Effector memory CD4-positive, alpha-beta T cell (primary cell): ENCODE measurements at places on chromosomes 11 and 22.

DNA sequence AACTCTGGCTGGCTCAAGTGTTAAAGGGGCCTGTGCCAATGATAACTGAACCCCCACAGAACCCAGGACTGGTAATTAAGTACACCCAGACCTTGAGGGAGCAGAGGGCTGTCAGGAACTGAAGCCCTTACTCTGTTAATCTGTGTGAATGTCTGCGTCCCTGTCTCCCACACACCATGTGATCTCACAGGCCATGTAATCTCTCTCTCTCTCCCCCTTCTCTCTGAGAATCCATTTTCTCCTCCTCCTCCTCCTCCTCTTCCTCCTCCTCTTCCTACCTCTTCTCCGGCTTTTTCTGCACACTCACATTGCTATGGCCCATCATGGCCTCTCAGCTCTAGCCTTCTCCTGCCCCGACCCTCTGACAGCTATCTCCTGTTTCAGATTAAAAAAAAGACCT lies 14.6 kb upstream of the IRAG1 start:
- no peaks in the 10 kb centered on the region for H3K27me3 ChIP-seq
- H3K36me3 ChIP-seq: no peaks in the 10 kb centered on the region
- no peak for DNase-seq
- H3K4me1 ChIP-seq: no peaks in the 10 kb centered on the region
- no peak overlapping the region for H3K27ac ChIP-seq

DNA sequence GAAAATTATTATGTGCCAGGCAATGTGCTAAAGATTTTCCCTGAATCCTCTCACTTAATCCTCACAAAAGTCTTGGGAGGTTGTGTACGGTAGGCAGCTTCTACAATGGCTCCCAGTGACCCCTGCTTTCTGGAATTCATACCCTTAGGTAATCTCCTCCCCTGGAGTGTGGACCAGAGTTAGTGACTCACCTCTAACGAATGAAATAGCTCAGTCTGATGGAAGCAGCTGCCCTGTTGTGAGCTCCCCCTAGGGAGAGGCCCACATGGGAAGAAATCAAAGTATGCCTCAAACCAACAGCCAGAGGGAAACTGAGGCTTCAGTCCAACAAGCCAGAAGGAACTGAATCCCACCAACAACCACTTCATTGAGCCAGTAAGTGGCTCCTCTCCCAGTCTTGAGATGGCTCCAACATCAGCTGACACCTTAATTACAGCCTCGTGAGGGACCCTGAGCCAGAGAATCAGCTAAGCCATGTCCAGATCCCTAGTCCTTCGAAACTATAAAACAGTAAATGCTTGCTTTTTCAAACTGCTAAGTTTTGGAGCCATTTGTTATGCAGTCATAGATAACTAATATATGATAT lies 98.9 kb upstream of the ISX start:
- no peak for DNase-seq
- H3K36me3 ChIP-seq: no peaks in the 10 kb centered on the region
- H3K27me3 ChIP-seq: no peaks in the 10 kb centered on the region
- H3K27ac ChIP-seq: no peak overlapping the region
- H3K4me1 ChIP-seq: no peaks in the 10 kb centered on the region

DNA sequence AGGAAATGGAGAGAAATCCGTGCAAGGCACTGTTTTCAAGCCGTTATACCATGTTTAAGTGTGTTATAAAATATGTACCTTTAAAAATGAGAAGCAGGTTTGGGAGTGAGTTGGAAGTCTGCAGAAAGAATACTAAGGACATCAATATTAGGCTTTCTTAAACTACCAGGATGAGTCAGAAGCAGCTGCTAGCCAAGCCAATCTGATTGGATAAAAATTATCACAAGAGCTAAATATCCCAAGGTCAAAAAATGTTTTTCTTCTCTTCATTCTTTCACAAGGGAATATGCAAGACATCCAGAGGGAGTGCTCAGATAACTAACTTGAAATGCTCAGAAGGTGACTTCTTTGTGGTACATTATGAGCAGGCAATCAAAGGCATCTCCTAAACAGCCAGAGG lies 19.3 kb upstream of the CKAP5 start:
- no peak overlapping the region for H3K4me3 ChIP-seq
- H3K27me3 ChIP-seq: no peaks in the 10 kb centered on the region
- no peak for DNase-seq
- H3K27ac ChIP-seq: no peak overlapping the region

- no peak for DNase-seq
- no peak overlapping the region for H3K4me3 ChIP-seq
- H3K36me3 ChIP-seq: peaks cover 7% of the 10 kb centered on the region
- H3K27me3 ChIP-seq: no peaks in the 10 kb centered on the region
- H3K4me1 ChIP-seq: no peaks in the 10 kb centered on the region
- H3K27ac ChIP-seq: no peak overlapping the region
Measured at GRCh38 chr11:17812091-17812864, 77.7 kb downstream of the KCNC1 start.

- H3K27ac ChIP-seq: peak within 1 kb of the TSS; percentile 79
- H3K36me3 ChIP-seq: no peaks in the 10 kb centered on the region
- H3K4me3 ChIP-seq: peak within 1 kb of the TSS; percentile 96
- H3K27me3 ChIP-seq: no peaks in the 10 kb centered on the region
Measured at GRCh38 chr22:21867528-21868266, at the start of gene MAPK1. Gene MAPK1 (minus strand): TSS chr22:21867645. CDS start chr22:21867440, 205 bp downstream.

DNA sequence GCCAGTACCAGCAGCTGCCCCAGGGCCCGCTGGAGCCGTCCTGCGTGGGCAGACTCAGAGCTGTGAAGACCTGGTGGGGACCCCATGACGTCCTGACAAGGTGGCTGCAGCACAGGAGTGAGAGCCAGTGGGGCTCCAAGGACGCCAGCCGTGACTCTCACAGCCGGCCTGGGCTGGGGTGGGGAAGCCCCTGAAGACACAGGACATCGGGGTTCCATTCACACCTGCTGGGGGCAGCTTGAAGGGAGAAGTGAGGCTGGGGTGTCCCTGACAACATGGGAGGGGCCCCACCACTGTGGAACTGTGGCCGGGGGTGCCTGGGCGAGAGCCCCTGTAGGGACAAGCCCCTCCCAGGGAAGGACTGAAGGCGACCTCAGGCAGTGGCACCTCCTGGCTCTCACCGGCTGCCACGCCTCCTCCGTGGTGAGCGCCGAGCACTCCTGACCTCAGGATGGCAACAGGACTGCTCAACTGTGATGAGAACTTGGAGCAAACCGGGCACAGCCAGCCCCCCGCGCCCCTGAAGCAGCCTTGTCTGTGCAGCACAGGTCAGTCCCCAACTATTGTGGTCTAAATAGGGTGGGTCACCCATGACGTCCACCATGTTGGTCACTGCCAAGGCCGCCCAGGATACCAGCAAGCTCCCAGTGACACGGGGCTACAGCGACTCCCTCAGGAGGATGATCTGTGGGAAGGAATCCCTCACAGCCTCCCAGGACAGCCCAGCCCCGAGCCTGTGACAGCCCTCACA lies 22.7 kb upstream of the IL17REL start:
- peaks cover 3% of the 10 kb centered on the region for H3K4me1 ChIP-seq
- no peaks in the 10 kb centered on the region for H3K36me3 ChIP-seq
- H3K4me3 ChIP-seq: no peak overlapping the region
- no peak for DNase-seq
- no peaks in the 10 kb centered on the region for H3K27me3 ChIP-seq

- H3K27ac ChIP-seq: no peak overlapping the region
- H3K27me3 ChIP-seq: no peaks in the 10 kb centered on the region
- H3K36me3 ChIP-seq: no peaks in the 10 kb centered on the region
Measured at GRCh38 chr22:49683032-49683431, 144.6 kb downstream of the BRD1 start.

GRCh38 chr22:37095113-37095512 lies 14.4 kb downstream of the TMPRSS6 start:
- no peaks in the 10 kb centered on the region for H3K36me3 ChIP-seq
- no peaks in the 10 kb centered on the region for H3K4me1 ChIP-seq
- DNase-seq: no peak
- peaks cover 6% of the 10 kb centered on the region for H3K27me3 ChIP-seq

DNA sequence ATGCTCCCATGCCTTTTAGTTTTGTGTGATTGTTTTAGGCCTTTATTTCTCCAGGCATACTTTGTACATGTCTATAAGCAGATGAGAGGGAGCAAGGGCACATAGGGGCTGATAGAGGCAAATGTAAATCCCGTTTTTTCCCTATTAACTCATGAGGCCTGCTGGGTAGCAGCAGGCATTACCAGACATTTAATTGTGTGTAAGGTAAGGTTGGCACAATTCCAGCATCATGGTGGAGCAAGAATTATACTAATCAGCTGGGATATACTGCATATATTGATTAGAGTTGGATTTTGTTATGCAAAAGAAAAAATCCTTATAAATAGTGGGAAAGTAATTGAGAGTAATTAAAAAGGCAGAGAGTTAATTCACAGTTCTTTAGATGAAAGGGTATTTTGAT lies 12.2 kb downstream of the FAT3 start:
- no peaks in the 10 kb centered on the region for H3K36me3 ChIP-seq
- no peaks in the 10 kb centered on the region for H3K27me3 ChIP-seq
- DNase-seq: no peak
- H3K27ac ChIP-seq: no peak overlapping the region
- no peak overlapping the region for H3K4me3 ChIP-seq

DNA sequence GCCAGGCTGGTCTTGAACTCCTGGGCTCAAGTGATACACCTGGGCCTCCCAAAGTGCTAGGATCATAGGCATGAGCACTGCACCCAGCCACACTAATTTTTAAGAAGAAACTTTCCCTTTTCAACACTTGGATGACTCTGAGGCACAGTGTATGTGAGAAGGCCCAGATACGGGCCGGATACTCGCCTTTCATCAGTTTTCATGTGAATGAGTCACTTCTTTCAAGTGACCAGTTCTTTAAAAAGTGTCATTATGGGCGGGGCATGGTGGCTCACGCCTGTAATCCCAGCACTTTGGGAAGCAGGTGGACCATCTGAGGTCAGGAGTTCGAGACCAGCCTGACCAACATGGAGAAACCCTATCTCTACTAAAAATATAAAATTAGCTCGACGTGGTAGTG lies 120.8 kb downstream of the CTTN start:
- H3K4me1 ChIP-seq: no peaks in the 10 kb centered on the region
- no peak overlapping the region for H3K27ac ChIP-seq
- no peaks in the 10 kb centered on the region for H3K36me3 ChIP-seq
- DNase-seq: no peak

DNA sequence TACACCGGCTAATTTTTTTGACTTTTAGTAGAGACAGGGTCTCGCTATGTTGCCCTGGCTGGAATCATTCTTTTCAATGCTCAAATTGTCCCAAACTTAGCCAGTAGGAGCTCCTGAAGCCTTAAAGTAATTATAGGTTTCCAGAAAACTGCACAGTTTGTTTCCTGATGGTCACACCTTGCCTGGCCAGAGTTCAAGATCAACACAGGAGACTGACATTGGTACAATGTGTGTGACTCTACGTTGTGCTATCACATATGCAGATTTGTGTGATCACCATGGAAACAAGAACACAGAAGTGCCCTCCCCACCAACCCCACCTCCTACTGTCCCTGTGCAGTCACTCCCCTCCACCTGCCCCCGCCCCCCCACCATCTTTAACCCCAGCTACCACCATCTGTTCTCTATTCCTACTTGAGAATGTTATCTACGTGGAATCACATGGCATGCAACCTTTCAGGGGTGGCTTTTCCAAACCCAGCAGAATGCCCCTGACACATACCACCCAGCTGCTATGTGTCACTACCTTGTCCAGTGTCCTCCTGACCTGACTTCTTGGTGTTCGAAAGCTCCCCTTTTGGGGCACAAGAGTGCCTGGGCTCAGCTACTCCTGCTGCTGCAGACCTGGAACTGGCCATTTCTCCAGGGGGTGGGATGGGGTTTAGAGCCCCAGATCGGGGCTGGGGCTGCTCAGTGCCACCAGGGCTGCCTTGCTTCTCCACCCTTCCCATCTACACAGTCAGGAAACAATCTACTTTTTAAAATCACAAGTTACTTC lies 6.1 kb upstream of the NAP1L4 start:
- peaks cover 31% of the 10 kb centered on the region for H3K36me3 ChIP-seq
- H3K4me3 ChIP-seq: no peak overlapping the region
- DNase-seq: no peak
- no peak overlapping the region for H3K27ac ChIP-seq
- H3K27me3 ChIP-seq: no peaks in the 10 kb centered on the region
- no peaks in the 10 kb centered on the region for H3K4me1 ChIP-seq

GRCh38 chr22:30578481-30578880 lies 4.0 kb upstream of the GAL3ST1 start:
- no peak overlapping the region for H3K4me3 ChIP-seq
- peaks cover 79% of the 10 kb centered on the region for H3K36me3 ChIP-seq
- H3K27me3 ChIP-seq: no peaks in the 10 kb centered on the region
- no peak overlapping the region for H3K27ac ChIP-seq
- H3K4me1 ChIP-seq: peaks cover 5% of the 10 kb centered on the region
- no peak for DNase-seq

DNA sequence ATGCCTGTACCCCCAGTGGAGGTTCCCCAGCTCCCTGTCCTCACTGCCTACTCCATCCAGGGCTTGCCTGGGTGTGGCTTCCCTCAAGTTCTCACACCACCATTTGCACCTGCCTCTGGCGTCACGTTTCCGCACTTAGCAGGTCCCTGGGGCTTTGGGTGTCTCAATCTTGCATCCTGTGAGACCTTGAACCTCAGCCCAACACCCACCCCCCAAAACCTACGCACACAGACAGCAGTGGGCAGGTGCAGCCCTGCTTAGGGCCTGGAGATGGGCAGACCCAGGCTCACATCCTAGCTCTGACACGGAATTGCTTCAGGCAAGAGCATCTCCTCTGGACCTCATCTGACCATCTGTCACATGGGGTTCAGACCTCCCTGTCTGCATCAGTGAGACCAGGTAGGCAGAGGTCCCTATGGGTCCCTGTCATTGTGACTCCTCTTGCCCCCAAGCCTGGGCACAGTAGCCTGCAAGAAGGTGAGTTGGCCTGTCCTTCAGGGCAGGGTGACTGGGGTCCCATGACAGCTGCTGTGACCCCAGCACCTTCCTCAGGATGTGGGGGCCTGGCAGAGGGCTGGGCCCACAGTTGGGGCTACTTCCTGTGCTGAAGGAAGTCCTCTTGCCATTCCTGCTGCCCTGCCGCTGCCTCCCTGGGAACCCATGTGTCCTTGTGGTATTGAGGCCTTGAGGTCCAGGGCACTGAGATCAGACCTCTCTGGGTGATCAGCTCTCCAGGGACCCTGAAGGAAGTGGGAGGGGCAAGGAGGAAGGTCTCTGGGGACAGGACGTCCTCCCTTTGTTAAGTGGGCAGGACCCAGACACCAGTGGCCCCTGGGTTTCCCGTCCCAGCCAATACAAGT lies 2.0 kb downstream of the SIPA1 start:
- peak; percentile 74 for DNase-seq
- H3K4me3 ChIP-seq: peak overlapping the region; percentile 59
- H3K4me1 ChIP-seq: peaks cover 45% of the 10 kb centered on the region
- peak overlapping the region; percentile 92 for H3K27ac ChIP-seq

- peak overlapping the region; percentile 38 for H3K27ac ChIP-seq
- peaks cover 28% of the 10 kb centered on the region for H3K4me1 ChIP-seq
- H3K27me3 ChIP-seq: no peaks in the 10 kb centered on the region
- no peaks in the 10 kb centered on the region for H3K36me3 ChIP-seq
Measured at GRCh38 chr22:40180403-40180802, 2.7 kb downstream of the TNRC6B start.

GRCh38 chr11:32891657-32892354 lies 805 bp upstream of the QSER1 start:
- no peaks in the 10 kb centered on the region for H3K36me3 ChIP-seq
- H3K4me3 ChIP-seq: peak overlapping the region; percentile 79
- H3K27me3 ChIP-seq: no peaks in the 10 kb centered on the region
- no peak for DNase-seq
- peaks cover 13% of the 10 kb centered on the region for H3K4me1 ChIP-seq
- peak overlapping the region; percentile 79 for H3K27ac ChIP-seq
